NCI-H1105 (cell line): ENCODE measurements at places on chromosomes 13 and 19.

DNA sequence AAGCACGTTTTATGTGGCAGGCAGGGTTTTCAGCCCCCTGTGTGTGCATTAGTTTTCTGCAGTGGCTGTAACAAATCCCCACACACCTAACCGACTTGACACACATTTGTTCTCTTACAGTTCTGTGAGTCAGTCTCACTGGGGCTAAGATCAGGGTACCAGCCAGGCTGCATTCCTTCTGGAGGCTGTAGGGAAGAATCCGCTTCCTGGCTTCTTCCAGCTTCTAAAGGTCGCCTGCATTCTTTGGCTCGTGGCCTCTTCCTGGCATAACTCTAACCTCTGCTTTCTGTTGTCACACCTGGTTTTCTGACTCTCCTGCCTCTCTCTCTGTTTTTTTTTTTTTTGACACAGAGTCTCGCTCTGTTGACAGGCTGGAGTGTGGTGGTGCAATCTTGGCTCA lies 6.4 kb downstream of the ELSPBP1 start:
- DNase-seq, result no peak

- DNase-seq, result no peak
Measured at GRCh38 chr19:15291548-15292021, 40.8 kb downstream of the BRD4 start.

- DNase-seq, result no peak
Measured at GRCh38 chr13:73693215-73693614, 441.0 kb downstream of the KLF12 start.

DNA sequence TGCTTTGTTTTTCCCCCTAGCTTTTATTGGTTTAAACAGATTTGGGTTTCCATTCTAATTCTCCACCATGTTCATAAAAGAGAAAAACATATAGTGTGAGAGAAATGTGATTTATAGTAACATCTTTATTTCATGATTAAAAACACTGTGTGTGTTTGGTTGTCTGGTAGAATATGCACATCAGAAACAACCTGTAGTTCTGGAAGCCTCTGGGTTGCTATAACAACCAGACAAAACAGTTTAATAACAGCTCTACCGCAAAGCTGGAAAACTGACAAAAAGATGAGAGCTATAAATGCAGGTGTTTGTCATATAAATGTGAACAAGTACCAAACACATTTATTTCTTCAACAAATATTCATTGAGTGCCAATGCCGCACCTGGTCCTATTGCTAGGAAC lies 9.8 kb downstream of the KBTBD6 start:
- DNase-seq, result peak; percentile 24

- DNase-seq, result no peak
Measured at GRCh38 chr19:3053218-3053621, 9.1 kb downstream of the TLE5 start.

DNA sequence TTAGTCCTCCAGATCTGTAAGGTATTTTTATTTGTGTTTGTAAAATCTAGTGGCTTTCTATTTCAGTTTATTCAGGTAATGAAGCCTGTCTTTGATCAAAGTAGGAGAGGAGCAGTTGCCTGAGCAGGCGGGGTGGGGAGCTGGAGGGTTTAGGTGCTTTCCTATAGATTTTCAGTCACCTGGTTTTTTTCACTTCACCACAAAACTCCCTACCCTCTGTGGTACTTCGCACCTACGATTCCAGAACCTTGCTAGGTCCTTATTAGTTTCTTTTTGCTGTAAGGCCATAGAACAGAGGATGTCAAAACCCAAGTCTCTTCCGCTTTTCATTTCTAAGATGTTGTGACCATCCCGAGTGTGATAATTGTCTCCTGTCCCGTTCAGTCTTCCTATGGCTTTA lies 26.6 kb downstream of the SLAIN1 start:
- DNase-seq, result no peak

- DNase-seq, result peak; percentile 20
Measured at GRCh38 chr19:41264581-41265394, 616 bp downstream of the HNRNPUL1 start.

DNA sequence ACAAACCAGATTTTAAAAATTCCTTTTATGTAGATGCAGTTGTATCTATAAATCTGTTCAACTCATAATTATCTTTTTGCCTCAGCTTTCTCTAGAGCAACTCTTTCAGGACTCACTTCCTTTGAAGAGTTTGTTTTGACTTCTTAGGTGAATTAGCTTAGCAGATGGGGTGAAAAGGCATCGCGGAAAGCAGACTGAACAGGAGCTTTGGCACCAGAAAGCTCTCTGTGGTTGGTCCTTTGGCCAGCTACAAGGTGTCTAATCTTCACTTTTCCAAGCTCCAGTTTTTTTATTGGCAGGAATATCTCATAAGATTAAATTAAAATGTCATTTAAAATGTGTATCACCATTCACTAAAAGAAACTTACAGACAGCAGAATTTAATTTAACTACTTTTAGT lies 60.6 kb upstream of the KLF12 start:
- no peak for DNase-seq

GRCh38 chr19:41194157-41194552 lies 1.1 kb downstream of the CYP2S1 start:
- no peak for DNase-seq

DNA sequence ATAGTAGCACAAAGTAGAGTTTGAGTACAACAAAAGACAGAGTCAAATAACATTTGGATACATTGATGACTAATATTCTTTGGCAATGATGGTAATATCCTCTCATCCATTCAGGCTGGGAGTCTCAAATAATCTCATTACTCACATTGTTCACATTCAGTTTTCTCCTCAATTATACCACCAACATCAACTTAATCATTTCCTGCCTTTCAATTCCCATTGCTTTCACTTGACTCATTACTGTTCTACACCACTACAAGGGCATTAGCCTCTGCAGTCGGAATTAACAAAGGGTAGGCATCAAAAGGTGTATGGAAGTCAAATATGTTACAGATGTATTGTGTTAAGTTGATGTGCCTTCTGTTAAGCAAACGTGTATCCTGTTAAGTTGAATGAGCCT lies 518.4 kb upstream of the SLITRK1 start:
- no peak for DNase-seq

GRCh38 chr19:28710278-28710677 lies 502.7 kb downstream of the UQCRFS1 start:
- DNase-seq, result peak; percentile 58

DNA sequence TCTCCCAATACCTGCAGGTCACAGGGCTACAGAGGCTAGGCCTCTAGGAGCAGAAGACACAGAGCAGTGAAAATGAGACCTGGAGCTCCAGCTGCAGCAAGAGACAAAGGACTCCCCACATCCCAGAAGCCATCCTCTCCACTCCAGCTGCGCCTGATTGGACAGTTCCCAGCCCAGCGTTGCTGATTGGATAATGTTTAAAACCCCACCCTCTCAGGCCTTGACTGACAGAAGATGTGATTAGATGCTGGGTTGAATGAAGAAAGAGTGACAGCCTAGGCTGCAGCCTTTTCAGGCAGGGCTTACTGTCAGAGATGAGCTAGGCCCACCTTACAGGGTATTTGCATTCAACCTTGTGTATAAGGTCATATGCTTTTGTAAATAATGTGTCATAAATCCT lies 59.4 kb downstream of the ZNF708 start:
- no peak for DNase-seq

GRCh38 chr13:109436841-109437240 lies 349.5 kb downstream of the IRS2 start:
- no peak for DNase-seq

GRCh38 chr13:113552079-113552478 lies 32.5 kb upstream of the TFDP1 start:
- no peak for DNase-seq

DNA sequence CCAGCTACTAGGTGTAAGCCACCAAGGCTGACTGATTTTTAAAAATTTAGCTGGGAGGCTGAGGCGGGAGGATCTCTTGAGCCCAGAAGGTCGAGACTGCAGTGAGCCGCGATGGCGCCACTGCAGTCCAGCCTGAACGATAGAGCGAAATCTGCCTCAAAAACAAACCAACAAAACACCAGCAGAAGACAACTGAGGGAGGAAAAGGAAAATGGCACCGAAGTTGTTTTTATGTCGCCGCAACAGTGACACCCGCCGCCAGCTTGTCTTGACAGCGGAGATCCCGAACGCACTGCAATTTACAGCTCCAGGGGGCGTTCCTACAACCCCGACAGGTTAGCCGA lies 298 bp upstream of the FAM98C start:
- DNase-seq, result no peak

DNA sequence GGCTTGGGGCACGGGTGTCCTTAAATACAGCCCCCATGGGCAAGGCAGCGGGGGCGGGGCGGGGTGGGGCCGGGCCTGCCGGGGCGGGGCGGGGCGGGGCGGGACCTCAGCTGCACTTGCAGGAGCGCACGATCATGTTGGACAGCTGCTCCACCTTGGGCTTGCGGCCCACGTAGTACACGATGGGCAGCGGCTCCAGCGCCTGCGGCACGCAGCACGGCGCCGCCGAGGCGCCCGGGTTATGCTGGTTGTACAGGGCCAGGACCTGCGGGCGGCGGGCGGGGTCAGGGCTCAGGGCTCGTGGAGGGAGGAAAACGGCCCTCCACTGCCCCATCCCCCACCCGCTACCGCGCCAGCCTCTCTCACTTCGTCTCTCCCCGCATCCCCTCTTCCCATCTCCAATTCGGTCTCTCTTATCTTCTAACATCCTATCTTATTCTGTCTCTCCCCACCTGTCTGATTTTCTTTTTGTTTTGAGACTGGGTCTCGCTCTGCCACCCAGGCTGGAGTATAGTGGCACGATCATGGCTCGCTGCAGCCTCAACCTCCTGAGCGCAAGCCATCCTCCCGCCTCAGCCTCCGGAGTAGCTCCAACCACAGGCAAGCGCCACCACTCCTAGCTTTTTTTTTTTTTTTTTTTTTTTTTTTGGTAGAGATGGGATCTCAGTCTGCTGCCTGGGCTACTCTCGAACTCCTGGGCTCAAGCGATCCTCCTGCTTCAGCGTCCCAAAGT lies 21.1 kb downstream of the CCDC97 start:
- DNase-seq, result no peak

- no peak for DNase-seq
Measured at GRCh38 chr13:97460004-97460775, 26.2 kb downstream of the RAP2A start.

DNA sequence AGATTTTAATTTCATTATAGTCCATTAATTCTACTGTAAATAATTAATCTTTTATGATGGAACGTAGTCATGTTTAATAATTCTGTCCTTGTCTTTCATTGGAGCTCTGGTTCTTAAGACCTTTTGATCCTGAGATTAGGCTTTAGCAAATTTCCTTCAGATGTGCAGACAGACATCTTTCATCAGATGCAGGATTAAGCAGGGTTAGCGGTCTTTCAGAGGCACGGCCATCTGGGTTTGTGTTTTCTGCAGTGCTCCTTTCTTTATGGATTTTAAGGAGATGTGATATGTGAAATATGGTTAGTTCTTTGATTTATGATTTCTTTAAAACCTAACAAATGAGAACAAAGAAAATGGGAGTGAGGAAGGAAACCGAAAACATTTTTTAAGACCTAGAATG lies 643.9 kb upstream of the SGCG start:
- DNase-seq, result no peak

- DNase-seq, result no peak
Measured at GRCh38 chr13:46150134-46150693, 31.8 kb downstream of the LCP1 start.
